ENCODE measurements at places on chromosomes 6 and 20.

GRCh38 chr20:63831646-63831992, 555 bp upstream of the ZBTB46 start:
- DNase-seq = no peak

DNA sequence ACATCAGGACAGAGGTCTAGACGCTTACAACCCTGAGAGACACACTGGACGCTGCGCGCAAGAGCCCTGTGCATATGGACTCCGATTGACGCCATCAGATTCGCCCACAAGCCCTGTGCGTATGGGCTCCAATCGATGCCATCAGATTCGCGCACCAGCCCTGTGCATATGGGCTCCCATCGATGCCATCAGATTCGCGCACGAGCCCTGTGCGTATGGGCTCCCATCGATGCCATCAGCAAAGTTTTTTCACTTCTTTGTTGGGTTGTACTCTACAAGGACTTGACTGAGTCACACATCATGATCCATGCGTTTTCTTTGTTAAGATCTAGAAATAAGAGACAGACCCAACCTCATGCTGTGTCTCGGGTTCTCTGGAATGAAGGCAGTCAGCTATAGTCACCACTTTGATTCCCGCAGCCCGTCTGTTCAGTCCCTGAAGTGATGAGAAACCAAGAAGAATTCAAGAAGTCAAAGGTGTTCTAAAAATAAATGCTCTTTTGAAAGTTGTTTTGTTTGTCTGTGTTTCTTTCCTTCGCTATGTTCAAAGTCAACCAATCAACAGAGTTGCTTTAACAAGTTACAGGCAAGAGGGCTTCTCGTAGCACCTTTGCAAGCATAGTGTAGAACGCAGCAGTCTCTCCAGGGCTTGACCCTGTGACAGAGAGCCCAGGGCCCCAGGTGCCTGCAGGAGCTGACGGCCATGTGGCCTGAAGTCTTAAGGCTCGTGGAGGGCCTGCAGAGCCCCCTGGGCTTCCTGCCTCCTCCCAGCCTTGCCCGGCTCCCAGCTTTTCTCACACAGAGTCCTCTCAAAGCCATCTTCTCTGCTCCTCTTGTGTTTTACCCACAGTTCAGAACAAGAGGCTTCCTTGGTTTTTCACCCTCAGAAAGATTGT, 7.9 kb downstream of the RPS6KA2 start:
- no peak for DNase-seq

GRCh38 chr6:49648036-49648435, 11.4 kb upstream of the RHAG start:
- no peak for DNase-seq

- DNase-seq = no peak
These were observed 232.3 kb downstream of the PRL start for GRCh38 chr6:22064558-22064957.

GRCh38 chr20:41094353-41095055, 42.8 kb upstream of the PLCG1 start:
- no peak for DNase-seq

- DNase-seq = no peak
These were observed 661 bp downstream of the FNDC11 start for GRCh38 chr20:63554361-63555278.
